ENCODE measurements at places on chromosomes 3 and 15.

GRCh38 chr3:4306860-4307259 lies 3.7 kb downstream of the SETMAR start:
- DNase-seq: no peak

DNA sequence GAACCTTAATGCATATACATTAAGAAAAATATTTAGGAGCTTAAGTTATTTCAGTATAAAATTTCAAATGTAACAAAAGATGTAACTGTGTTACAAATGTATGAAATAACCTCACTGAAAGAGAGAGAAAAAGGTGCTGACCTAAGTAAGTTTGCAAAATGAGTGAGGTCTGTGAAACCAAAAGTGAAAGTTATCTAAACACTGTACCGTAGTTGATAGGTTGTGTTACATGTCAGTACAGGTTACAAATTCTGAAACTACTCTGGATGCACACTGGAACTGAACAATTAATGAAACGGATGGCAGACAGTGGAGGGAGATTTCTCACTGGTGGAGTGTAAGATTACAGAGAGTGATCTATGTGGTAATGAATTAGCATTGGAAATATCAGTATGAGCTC lies 420.7 kb downstream of the ZNF385D start:
- no peak for DNase-seq

DNA sequence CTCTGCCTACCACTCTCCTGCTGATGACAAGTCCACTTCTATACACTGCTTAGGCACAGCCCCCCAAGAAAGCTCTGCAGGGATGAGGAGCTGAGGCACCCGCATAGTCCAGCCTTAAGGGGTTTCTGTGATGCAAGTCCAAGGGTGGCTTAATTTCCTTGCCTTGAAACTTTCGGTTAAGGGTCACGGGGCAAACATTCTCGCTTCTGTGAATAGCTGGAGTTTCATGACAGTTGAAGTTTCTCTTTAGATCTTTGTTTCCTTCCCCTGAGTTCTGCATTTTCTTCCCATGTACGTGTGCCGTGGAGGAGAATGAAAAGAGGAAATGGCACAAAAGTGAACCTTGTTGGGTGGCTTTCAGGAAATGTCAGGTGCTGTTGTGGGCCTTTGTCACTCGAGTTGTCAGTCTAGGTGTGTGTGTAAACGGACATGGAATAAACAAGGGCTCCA lies 7.0 kb downstream of the GPR160 start:
- DNase-seq: no peak

DNA sequence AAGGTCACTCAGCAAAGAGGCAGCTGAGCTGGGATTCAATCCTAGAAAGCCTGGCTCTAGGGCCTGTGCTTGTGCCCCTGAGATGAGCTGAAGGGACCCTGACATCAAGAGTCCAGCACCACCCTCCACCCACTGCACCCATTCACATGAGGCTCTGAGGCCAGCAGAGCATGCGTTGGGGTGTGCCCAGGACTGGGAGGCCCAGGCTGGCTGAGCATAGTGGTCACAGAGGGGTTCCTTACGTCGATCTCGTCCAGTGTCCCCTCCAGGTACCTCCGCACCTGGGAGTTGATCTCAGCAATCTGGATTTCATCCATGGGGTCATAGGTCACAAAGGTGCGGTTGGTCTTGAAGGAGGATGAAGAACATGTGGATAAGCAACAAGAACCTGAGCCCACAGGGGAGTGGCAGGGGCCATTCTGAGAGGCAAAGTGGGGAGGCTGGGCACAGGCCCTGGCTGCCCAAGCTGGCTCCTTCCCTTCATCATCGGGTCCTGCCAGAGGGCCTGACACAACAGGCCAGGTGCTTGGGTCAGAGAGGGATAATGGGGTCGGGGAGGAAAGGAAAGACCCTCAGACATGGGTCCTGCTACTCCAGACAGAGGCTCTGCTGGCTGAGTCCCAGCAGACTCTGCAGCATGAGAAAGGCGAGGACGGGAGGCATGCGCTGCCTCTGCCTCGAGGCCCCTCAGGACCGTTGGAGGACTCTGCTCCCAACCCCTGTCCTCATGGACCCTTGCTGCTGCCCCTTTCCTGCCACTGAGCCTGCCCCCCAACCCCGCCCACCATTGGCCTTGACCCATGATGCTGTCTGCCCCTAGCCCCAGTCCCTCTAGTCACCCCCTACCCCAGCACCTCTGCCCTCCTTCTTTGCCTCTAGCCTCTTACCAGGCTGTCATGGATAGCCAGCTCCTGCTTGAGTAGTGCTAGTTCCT lies 35.2 kb downstream of the KIF9 start:
- no peak for DNase-seq

DNA sequence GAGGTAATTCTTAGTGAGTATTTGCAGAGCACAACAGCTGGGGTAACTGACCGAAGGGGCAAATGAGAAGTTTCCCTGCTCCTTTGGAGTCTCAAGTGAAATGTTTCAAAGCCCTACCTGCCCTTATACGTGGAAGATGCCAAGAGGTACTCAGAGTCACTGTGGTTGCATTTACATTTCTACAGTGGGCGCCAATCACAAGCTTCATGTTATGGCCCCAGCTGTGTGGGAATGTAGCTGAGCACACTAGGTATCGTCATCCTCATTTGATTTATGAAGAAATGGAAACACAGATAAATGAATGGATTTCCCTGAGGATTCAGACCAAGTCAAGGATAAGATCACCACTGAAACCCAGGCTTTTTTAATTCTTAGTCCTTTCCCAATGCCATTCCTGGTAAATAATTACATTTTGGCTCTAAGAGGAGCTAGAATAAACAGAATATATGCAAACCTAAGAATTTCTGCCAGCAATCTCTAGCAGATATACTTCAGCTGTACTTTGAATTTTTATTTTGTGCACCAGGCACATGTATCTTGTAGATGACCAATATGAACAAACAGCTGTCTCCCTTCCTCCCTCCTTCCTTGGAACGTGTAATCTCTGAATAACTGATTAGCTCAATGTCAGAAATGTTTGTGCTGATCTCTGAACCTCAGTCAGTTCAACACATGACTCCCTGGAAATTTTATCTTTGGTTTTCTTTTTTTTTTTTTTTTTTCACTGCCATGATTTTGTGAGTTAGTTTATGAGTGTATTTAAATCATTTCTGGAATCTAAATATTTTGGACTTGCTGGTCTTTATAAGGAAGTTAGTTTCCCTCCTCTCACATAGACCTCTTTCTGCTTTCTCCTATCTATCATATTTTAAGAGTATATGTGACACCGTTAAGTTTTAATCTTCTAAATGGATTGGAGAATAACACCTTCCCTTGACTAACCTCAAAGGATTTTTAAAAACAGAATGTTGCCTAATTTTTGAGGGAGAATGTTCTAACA lies 69.2 kb downstream of the MAP2K5 start:
- DNase-seq: no peak

DNA sequence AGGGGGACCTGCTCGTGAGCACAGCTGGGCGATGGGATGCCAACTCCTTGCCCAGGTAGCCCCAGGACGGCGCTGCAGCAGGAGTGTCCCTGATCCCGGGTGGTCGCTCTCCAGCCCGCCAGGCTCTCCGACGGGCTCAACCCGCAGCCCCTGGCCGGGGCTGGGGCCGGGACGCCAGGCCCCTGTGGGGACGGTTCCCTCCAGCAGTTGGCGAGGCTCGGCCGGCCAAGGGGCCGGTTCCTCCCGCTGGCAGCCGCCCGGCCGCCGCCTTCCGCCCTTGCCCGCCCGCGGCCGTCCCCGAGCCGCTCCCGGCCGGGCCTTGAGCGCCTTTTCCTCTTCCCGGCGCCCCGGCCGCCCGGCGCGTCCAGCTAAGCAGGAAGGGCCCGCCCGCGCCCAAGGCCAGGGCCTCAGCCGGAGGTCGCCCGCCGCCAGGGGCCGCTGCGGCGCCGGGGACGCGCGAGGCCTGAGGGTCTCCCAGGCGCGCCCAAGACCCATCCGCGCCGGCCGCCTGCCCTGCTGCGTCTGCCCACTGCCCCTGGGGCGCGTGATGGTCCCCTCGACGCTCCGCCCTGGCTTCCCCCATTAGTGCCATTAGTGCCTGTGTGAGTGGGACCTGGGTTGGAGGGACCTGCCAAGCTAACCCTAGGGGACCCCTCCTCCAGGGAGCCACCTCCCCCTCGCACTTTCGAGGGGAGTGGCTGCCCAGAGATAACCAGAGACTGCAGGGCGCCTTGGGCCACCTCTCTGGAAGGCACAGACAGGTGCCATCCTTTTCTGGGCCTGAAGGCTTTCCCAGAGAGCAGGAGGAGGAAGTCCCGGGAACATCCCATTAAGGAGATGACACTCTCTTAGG lies 106.4 kb downstream of the FBLN2 start:
- no peak for DNase-seq

GRCh38 chr15:41510728-41511127 lies 2.9 kb downstream of the LTK start:
- no peak for DNase-seq

DNA sequence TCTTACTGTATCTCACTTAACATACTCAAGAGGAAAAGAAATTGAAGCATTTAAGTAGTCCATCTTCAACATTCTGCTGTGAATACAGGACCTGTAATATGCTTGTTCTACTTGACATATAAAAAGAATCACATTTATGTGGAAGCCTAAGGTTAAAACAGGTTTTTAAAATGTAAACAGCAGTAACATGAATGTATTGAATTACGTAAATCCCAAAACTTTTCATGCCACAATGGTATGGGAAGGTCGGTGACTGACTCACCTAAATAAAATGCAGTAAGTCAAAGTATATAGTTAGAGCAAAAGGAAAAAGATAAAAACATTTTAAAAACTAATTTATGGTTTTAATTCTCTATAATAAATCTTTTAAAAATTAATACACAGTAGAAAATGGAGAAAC lies 115.7 kb upstream of the TJP1 start:
- no peak for DNase-seq

DNA sequence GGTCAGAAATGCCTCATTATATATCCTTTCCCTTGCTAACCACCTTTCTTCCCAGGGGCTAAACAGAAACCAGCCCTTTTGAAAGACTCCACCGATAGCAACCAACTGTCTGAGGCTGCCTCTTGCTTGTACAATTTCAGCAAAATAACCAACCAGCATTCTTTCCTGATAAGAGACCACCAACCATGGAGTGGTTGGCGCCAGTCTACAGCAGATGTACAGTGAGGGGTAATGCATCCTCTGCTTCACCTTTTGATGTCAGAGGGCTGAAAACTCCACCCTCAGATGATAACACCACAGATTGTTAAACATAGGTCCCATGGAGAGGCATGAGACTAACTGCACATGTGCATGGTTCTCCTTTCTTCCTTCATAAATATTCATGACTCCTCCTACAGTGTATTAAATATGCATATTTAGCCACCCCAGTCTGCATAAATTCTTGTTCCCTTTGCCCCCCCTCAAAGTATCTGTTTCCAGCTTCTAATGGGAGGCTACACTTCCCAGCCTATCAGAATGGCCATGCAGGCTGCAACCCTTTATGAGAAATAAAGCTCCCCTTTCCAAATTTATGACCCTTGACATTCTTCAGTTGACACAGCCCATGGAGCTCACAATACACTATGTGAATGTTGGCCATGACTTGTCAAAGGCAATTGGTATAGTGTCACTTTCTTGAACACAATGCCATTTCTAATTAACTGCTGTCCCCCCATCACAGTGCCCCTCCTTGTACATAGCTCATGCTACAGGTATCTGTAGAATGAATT lies 48.3 kb downstream of the GABRB3 start:
- no peak for DNase-seq

GRCh38 chr3:121914081-121914998 lies 20.1 kb downstream of the SLC15A2 start:
- no peak for DNase-seq

- no peak for DNase-seq
These were observed 19.1 kb upstream of the FSIP1 start for GRCh38 chr15:39801641-39802309.

GRCh38 chr3:12558706-12559105 lies 1.8 kb downstream of the MKRN2 start:
- DNase-seq: no peak

DNA sequence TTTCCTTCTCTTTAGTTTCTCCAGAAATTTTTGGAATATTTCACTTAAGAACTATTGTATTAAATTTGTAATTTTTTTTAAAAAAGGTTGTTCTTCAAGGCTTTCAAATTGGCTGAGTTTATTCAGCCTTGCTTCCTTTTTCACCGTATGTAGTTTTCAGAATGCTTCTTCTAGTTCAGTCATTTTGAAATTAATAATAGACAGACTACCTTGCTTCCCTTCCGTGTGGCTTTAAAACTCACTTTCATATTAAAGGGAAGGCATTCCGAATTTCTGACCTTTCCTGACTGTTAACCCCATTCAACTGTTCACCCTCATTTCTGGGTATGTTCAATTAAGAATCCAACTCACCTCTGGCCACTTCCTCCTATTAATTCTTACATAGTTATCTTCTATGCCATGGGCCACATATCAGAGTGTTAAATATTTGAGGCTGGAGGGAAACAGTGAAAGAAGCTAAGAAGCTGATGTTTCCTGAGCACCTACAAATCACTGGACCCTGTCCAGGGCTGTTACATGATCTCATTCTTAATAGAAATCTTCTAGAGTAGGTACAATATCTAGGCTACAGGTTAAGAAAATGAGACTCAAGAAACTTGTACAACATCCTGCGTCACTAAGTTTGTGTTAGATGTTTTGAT lies 237.5 kb downstream of the P3H2 start:
- DNase-seq: no peak

GRCh38 chr3:48897460-48898376 lies 964 bp downstream of the SLC25A20 start:
- DNase-seq: no peak

DNA sequence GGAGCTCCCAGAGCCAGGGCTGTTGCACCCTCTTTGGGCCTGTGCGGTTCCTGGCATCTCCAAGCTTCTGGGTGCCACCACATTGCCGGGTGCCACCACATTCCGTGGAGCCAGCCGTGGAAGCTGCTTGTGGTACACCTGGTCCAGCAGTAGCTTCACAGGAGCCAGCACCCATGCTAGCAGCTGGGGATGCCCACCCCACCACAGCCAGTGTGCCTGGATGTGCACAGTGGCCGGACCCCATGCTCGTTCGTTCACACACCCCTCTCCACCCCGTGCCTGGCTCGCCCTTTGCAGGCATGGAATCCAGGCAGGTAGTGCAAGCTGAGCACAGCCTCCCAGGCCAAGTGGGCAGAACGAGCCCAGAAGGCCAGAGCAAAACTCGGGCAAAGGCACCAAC lies 1029.8 kb upstream of the GBE1 start:
- no peak for DNase-seq

GRCh38 chr3:187919048-187919447 lies 173.8 kb upstream of the BCL6 start:
- DNase-seq: no peak

GRCh38 chr3:171058058-171058457 lies 31.5 kb upstream of the SLC2A2 start:
- DNase-seq: no peak

- DNase-seq: no peak
These were observed 46.8 kb downstream of the PRICKLE2 start for GRCh38 chr3:64178419-64178818.

GRCh38 chr15:25849157-25849921 lies 13.8 kb downstream of the ATP10A start:
- peak; percentile 42 for DNase-seq

DNA sequence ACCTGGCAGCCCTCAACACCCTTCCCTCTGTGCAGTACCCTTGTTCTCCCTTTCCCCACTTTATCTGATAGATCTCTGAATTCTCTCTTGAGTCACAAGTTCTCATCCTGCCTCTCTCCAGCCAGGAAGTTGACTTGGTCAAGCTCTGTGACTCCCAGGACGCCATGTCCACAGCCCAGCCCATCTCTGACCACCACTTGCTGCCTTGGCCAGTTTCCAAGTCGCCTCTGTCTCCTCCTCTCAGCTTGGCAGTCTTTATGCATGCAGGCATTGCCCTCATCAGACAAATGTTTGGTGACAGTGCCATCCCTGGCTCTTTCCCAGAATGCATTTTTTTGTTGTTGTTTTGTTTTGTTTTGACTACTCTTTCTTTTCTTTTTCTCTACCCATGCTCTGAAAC lies 25.7 kb downstream of the ZNF35 start:
- DNase-seq: no peak

GRCh38 chr3:89358281-89358680 lies 250.9 kb downstream of the EPHA3 start:
- DNase-seq: no peak

Data from NCI-H2171 treated with DMSO at 0.1 percent for 48 hours (cell line).